ENCODE measurements at places on chromosomes 11 and 22.

DNA sequence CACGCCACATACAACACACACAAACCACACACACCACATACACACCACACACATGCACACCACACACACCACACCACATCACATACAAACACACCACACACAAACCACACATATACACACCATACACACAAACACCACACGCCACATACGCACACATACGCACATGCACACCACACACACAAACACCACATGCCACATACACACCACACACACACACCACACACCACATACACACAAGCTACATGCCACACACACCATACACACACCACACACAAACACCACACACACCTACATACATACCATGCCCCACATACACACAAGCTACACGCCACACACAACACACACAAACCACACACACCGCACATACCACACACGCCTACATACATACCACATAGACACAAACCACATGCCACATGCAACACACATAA is 15.7 kb upstream of the TH start:
- no peak overlapping the region for H3K27ac ChIP-seq
- H3K4me3 ChIP-seq, result no peak overlapping the region
- H3K4me1 ChIP-seq, result no peaks in the 10 kb centered on the region
- H3K27me3 ChIP-seq, result no peaks in the 10 kb centered on the region

DNA sequence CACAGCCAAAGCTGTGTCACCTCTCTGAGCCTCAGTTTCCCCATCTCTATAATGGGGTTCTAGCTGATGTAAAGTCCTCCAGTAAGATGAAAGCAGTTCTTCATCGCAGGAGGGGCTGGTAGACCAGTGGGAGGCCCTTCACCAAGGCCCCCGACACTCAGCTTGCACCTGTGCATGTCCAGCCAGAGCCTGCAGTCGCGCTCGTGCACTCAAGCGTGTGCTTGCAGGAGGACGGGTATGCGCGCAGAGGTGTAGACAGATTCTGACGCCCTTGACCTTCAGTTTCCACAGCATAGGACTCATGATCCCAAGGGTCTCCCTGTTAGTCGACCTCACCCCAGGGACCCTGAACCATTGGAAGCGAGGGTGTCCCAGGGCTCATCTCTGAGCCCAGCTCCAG is 633.7 kb downstream of the TBC1D22A start:
- H3K27ac ChIP-seq, result no peak overlapping the region
- H3K36me3 ChIP-seq, result no peaks in the 10 kb centered on the region
- no peaks in the 10 kb centered on the region for H3K27me3 ChIP-seq
- no peak overlapping the region for H3K4me3 ChIP-seq
- DNase-seq, result no peak
- no peaks in the 10 kb centered on the region for H3K4me1 ChIP-seq

- H3K27me3 ChIP-seq, result no peaks in the 10 kb centered on the region
- no peak for DNase-seq
- no peaks in the 10 kb centered on the region for H3K36me3 ChIP-seq
- no peaks in the 10 kb centered on the region for H3K4me1 ChIP-seq
- H3K4me3 ChIP-seq, result no peak overlapping the region
These were observed 22.0 kb downstream of the TUB start for GRCh38 chr11:8102965-8103364.

GRCh38 chr11:45158891-45159605 is 12.6 kb downstream of the PRDM11 start:
- no peak for DNase-seq
- no peak overlapping the region for H3K4me3 ChIP-seq
- H3K36me3 ChIP-seq, result no peaks in the 10 kb centered on the region
- peak overlapping the region; percentile 85 for H3K27ac ChIP-seq

- no peak overlapping the region for H3K27ac ChIP-seq
- H3K36me3 ChIP-seq, result no peaks in the 10 kb centered on the region
- no peak overlapping the region for H3K4me3 ChIP-seq
- DNase-seq, result no peak
These were observed 515.3 kb downstream of the JRKL start for GRCh38 chr11:96905143-96905542.

DNA sequence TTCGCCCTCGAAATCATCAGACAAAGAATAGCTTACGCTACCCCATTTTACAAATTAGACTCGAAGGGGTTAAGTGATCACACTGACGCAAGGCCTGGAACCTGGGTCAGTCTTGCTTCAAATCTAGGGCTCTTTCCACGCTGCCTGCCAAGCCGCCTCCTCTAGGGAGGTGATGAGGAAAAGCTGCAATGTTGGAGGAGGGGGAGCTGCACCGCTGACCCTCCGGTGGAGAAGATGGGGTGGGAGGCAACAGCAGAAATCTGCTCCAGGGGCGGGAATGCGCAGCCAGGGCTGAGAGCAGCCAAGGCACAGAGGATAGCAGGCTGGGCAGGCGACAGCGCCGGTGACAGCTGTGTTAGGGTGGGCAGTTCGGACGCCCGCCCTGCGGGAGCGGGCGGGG is 595 bp downstream of the SYVN1 start:
- peaks cover 23% of the 10 kb centered on the region for H3K4me1 ChIP-seq
- peak overlapping the region; percentile 67 for H3K4me3 ChIP-seq

DNA sequence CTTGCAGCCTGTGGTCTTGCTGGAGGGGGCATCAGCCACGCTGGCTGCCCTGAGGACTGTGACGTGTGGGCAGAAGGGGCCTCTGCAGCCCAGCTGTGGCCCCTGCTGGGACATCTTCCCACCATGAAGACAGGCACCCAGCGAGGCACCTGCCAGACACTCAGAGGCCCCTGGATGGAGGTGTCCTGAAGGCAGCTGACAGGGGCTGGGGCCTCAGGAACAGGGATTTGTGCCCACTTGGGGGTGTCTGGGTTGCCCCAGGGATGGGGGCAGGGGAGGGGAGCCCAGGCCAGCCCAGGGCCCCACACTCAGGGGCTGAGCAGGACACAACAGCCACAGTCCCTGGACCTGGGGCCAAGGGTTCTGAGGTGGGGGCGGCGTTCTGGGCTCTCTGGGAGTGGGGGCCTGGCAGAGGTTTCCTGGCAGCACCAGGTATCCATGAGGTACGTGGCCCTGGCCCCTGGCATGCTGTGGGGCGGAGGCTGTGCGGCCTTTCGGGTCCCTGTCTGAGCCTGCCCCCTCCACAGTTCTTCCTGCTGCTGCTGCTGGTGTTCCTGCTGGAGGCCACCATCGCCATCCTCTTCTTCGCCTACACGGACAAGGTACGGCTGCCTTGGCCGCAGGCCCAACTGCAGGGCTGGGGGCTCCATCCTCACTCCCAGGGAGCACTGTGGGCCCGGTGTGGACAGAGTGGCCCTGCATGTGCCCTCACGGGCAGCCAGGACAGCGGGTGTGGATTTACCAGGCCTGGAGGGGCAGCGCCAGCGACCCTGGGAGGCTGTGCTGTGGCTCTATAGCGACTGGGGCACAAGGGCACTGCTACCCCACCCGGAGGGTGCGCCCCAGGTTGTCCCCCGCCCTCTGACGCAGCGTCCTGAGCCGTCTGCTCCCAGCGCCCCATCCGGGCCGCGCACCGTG is 21.5 kb downstream of the TSPAN4 start:
- H3K4me1 ChIP-seq, result peaks cover 11% of the 10 kb centered on the region
- no peak overlapping the region for H3K4me3 ChIP-seq
- H3K36me3 ChIP-seq, result peaks cover 58% of the 10 kb centered on the region
- H3K27me3 ChIP-seq, result no peaks in the 10 kb centered on the region
